Jurkat, Clone E6-1 (cell line): ENCODE measurements at places on chromosomes 6 and 20.

GRCh38 chr6:108421366-108421765, 126.5 kb downstream of the AFG1L start:
- DNase-seq, result no peak

GRCh38 chr6:37713529-37714119, 15.9 kb upstream of the MDGA1 start:
- DNase-seq, result no peak

GRCh38 chr6:4913705-4914419, 90.0 kb downstream of the RPP40 start:
- DNase-seq, result no peak

DNA sequence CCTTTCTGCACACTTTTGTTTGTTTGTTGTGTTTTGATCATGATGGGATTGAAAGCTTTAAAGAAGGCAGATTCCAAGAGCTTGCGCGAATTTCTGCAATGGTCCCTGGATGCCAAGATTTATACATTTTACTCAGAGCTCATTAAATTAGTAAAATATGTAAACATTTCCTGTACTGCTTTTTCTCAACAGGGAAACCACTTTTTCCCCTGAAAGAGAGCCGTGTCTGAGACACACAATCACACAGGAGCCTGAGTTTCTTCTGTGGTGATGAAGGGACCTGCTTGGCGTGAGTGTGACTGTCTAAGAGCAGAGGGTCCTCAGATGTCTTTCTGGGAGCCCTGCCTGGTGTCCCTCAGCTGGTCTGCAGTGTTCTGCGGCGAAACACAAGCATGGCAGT, 12.1 kb upstream of the TAGAP start:
- no peak for DNase-seq

DNA sequence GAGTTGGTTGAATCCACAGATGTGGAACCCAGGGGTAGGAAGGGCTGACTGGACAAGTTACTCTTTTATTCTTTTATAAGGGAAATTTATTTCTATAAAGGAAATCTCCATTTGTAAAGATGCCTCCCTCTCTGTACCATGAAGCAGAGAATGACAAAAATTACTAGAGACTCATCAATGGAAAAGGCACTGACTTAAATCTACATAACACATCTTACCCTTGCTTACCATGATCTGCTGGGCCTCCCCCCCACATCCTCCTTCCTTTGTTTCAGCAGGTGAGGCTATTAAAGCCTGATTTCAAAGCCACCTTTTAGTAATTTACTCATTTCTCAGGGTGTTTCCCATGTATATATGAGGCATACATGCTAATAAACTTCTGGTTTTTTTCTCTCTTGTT, 130.2 kb upstream of the HDDC2 start:
- no peak for DNase-seq

DNA sequence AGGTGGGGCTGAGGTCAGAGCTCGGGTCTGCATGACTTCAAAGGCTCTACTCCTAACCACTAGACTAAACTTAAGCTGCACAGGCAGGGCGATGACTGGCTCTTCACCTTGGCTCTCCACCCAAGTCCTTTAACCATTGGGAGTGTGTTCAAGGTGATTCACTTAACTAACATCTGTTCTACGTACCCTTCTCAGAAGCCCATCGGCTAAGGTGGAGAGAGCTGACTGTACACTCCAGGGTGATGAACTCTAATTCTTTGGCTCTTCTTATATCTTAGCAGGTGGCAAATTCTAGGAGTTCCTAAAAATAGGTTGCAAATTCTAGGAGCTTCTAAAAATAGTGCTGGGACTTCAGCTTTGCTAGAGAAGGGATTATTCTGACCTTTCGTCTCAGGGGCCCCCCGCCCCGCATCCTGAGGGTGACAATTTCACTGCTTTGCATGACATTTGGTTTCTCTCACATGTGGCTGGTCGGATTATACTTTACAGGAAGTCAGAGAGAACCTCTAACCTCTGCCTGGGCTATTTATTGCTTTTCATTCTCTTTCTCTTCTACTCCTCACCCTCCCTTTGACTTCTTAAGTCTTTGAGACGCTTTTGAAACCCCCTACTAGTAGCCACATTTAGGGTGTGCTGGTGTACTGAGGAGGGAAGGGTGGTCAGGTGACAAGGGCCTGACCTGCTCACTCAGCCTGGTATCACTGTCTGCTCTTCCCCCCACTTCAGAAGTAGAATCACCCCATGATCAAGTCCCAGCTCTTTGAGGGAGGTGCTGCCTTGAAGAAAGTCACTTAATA, 55.5 kb downstream of the PRDM1 start:
- peak; percentile 65 for DNase-seq

DNA sequence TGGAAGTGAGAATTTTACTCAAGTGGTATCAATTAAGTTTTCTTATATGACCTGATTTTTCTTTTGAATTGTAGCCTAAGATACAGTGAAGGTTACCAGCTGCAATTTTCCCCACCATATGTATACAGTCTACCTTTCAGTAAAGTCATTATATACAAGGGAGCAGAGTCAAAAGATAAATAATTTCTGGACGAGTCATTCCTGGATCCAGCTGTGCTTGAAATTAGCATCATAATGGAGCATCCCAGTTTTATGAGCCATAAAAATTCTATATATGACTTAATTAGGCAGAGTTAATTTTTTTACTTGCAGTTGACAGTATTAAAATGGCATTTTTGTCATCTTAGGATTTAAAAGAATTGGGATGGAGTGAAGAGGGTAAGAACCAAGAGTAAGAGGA, 1008.4 kb downstream of the PHF3 start:
- DNase-seq, result no peak

- no peak for DNase-seq
These were observed 11.1 kb upstream of the KIAA1755 start for GRCh38 chr20:38271608-38272120.

DNA sequence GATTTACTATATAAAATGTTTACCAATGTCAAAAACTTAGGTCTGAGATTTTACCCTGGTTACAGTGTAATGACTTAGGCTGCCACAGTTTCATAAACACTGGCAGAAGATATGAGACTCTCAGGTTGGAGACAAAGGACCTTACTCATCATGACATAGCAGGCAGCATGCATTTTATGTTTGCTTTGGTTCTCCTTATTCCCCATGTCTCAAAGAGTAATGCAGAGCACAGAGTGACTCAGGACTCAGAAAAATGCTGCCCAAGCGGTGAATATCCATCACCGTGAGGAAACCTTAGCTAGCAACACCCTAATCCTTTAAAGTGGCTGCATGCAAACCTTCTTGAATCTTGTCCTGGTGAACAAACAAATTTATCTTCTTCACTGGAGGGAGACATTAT, 112.1 kb upstream of the EYS start:
- no peak for DNase-seq

GRCh38 chr6:90005048-90005827, 111.0 kb downstream of the GJA10 start:
- no peak for DNase-seq

- DNase-seq, result peak; percentile 43
These were observed 494.7 kb upstream of the MAP3K7 start for GRCh38 chr6:91081452-91082067.

DNA sequence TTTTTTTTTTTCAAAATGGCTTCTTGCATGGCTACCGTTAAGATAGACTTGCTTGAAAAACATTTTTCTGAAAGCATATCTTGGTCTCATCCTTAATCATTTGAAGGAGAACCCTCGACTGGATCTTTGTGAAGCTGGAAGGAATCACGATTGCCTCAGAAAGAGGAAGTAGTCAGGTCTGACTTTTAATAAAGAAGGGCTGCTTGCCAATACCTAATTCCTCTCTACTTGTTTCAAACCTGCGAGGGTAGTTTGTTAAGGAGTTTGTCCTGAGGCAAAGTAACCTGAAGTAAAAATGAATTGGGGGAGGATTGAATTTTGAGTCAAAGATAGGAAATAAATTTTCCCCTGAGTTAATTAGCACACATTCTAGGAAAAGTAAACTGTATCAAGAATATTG, 288.1 kb upstream of the MAP3K7 start:
- no peak for DNase-seq

GRCh38 chr20:59788811-59789397, 144.5 kb downstream of the SYCP2 start:
- no peak for DNase-seq

- no peak for DNase-seq
These were observed 464 bp downstream of the EHMT2 start for GRCh38 chr6:31896856-31897611.

DNA sequence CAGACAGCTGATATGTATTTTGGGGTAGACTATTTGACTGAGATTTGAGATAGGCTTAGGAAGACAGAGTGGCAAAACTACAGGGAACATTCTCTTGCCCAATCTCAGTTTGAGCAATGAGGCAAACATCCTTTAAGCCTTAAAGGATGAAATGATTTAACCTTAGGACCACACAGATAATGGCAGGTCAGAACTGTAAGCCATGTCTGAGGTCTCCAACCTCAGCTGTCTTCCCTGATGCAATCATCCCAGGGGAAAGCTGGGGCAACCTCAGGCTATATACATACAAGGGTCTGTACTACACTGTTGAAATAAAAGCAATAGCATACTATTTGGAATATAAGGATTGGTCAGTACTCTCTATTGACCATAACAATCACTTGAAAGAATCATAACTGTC, 83.8 kb upstream of the NUP153 start:
- DNase-seq, result no peak

DNA sequence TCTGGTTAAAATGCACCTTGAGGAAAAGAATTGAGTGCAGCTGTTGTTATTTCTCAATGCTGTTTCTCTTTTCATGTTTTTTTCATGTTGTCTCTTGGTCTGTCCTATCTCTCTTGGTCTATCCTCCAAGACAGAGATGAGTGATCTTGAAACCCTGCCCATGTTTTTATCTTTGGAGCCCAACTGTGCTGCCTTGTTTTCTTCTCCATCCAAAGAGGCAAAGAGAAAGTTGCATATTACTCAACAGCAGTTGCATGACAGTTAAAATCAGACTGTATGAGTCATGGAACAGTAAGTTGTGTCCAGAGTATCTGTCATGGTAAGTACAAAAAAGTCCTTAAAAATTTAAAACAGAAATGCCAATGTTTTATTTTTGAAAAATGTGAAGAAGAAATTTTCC, 26.2 kb downstream of the BCAS1 start:
- DNase-seq, result no peak
